ENCODE measurements at places on chromosomes 16 and 17.

GRCh38 chr16:4401510-4401909 is 14.9 kb downstream of the CORO7 start:
- no peak for DNase-seq

DNA sequence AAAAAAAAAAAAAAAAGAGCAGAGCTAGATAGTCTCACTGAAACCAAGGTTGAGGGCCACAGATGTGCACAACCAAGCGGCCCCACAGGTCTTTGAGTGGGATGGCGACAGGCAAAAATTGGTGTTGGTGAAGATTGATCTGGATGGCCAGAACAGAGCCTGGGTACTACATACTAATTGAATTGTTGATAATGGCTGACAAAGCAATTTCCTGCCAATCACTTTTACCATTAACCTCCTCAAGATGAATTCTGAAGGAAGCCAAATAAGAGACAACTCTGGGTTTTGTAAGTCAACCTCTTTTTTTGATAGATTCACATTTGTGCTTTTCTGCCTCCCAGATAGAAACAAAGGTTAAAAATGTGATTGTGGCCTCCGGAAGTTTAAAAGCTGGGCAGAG is 19.4 kb upstream of the HS3ST3B1 start:
- DNase-seq: no peak

DNA sequence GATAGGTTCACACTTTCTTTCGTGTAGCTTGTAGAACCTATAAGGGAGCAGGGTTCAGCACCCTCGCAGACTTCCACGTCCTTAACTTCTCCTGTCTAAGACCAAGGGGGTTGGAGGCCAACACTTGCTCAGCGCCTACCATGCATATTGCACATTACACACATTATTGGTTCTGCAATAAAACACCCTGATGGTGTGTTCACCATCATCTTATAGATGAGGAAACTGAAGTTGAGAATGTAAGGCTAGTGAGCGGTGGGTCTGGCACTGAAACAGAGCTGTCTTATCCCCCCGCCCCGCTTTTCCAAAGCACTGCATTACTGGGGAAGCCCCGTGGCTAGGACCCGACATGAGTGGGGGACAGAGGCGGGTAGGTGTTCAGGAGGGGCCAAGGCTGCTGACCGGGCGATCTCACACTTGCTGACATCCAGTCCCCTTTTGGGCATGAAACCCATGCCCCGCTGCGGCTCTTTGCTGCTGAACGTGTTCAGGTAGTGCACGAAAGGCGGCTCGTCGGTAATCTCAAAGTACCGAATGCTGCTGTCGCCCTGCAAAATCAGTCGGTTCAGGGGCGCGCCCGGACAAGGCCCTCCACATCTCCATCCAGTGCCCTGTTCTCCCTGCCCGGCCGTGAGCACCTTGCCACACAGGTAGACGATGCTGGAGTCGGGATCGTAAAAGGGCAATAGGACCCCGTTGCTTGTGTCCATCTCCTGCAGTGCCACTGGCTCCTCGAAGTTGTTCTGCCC is 6.2 kb downstream of the CORO6 start:
- DNase-seq: no peak

DNA sequence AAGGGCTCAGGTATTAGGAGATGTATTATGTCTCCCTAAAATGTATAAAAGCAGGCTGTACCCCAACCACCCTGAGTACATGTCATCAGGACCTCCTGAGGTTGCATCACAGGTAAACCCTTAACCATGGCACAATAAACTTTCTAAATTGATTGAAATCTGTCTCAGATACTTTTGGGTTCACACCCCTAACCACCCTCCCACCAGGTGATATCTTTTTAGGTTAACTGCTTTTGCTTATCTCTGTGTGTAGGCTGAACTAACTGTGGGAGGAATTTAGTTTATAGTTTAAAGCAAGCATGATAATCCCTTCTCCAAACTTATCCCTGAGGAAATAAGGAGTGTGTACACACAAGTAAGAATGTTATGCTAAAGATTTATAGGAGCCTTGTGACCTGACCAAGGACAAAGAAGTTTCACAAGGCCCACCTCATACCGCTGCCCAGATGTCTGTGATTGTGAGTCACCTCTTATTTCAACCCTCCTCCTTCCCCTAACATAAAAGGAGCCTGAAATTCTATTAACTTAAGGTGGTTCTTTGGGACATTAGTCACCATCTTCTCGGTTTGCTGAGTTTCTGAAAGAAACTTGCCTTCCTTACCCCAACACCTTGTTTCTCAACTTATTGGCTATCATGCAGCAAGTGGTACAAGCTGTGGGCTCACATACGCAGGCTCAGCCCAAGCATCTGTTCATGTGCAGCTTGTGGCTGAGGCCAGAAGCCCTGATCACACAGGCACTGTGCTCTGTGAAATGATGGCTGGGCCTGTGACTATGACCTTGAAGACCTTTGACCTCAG is 11.3 kb downstream of the PRSS22 start:
- no peak for DNase-seq

- no peak for DNase-seq
Observed at GRCh38 chr16:88705076-88705684, 1.0 kb downstream of the RNF166 start.

GRCh38 chr17:37543637-37544052 is 54.0 kb downstream of the DUSP14 start:
- DNase-seq: no peak

- no peak for DNase-seq
Observed at GRCh38 chr17:72887322-72887721, 205.2 kb downstream of the SLC39A11 start.

DNA sequence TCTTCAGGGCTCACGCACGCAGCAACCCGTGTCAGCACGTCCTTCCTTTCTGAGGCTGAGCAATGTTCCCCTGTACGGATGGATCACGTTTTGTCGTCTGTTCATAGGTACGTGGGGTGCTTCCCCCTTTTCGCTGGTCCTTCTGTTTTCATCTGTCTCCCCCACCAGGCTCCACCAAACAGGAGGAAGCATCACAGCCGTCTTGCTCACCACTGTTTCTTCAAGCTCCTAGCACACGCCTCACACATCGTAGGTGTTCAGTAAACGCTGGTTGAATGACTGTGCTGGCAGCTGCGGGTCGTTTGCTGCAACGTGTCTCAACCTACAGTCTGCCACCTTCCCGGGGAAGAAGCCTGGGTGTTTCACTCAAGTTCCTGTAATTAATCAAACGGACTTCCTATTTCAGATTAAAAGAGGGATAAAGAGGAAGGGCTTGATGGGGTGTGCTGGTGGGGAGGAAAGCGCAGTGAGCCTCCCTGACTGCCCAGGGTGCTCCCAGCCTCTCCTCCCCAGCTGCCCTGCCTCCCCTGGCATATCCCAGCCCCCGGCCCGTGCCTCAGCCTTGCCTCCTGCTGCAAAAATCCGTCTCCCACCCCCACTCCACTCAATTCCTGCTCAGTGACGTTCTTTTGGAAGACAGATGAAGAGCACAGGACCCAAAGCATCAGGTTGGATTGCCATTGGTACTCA is 76.7 kb upstream of the DOC2B start:
- peak; percentile 73 for DNase-seq

- no peak for DNase-seq
Observed at GRCh38 chr16:83958137-83958845, 5.3 kb downstream of the OSGIN1 start.

DNA sequence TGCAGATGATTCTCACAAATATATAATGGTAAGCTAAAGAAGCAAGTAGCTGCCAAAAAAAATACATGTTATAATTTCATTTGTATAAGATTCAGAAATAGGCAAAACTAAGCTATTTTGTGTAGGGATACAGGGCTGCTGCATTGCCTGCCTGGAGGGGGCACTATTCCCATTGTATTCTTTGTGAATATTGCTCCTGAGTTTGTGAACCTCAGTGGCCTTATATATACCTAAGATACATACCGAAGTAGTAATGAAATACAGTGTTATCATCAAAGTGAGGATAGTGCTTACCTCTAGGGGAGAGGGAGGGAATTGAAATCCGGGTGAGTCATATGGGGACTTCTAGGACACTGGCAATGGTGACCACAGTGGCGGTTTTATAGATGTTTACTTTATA is 53.5 kb downstream of the C17orf58 start:
- no peak for DNase-seq

DNA sequence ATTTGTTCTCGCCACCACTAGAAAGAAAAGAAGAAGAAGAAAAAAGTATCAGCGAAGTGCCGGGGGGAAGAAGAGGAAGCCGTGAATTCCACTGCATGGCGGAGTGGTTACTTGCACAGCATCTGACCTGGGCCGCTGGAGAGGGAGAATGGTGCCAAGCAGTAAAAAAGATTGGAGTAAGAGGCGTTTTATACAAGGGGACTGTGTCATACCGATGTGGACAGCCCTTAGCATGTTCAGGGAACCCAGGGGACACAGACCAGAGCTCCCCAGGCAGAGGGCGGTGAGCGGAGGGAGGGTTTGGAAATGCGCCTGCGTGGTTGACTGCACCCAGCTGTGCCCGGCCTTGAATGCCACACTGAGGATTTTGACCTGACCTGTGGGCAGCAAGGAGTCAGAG is 52.8 kb downstream of the PLXDC1 start:
- no peak for DNase-seq

GRCh38 chr17:83119987-83120864 is 40.8 kb downstream of the METRNL start:
- no peak for DNase-seq

- DNase-seq: no peak
Observed at GRCh38 chr16:2092256-2092620, 43.5 kb downstream of the PKD1 start.

DNA sequence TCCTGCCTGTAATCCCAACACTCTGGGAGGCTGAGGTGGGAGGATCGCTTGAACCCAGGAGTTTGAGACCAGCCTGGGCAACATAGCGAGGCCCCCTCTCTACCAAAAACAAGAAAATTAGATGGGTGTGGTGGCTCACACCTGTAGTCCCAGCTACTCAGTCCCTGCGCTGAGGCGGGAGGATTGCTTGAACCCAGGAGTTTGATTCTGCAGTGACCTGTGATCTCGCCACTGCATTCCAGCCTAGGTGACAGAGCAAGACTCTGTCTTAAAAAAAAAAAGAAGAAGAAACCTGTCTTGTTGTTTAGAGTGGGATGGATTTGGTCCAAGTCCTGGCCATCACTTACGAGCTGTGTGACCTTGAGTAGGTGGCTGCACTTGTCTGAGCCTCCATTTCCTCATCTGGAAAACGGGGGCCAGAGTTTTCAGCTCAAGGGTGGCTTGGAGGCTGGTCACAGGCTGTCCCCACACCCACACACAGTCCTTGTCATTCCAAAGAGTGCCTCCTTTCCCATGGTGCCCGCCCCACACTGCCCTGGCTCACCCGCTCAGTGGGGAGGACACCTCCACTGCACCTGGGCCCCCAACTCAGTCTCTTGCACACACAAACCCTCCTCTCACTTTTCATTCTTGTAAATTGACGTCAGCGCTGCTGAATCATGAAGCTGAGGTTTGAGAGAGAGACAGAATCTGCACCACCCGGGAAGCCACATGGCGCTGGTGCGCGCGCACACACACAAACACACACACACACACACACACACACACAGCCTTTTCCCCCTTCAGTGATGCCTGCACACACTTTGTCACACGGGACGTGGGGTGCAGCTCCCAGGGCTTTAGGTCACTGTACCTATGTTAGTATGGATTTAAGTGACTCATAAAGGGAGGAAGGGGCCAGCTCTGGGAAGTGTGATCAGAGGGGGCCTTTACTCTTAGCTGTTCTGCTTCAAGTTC is 4.2 kb downstream of the SOCS1 start:
- no peak for DNase-seq

- no peak for DNase-seq
Observed at GRCh38 chr17:79987187-79987934, 48.3 kb downstream of the TBC1D16 start.

GRCh38 chr17:58414596-58414997 is 2.7 kb downstream of the RNF43 start:
- DNase-seq: no peak
